Psoas muscle (tissue), 8 donors: ENCODE measurements at places on chromosomes 2 and 18. TPM values are rescaled to one million over a fixed set of nuclear protein-coding genes. Genes with fewer than 3 reads are reported as not detected.

The RBKS gene
- total RNA-seq, result 3.9 TPM

The CNTNAP5 gene
- total RNA-seq, result not detected

The DPP10 gene
- total RNA-seq, result not detected

DNA sequence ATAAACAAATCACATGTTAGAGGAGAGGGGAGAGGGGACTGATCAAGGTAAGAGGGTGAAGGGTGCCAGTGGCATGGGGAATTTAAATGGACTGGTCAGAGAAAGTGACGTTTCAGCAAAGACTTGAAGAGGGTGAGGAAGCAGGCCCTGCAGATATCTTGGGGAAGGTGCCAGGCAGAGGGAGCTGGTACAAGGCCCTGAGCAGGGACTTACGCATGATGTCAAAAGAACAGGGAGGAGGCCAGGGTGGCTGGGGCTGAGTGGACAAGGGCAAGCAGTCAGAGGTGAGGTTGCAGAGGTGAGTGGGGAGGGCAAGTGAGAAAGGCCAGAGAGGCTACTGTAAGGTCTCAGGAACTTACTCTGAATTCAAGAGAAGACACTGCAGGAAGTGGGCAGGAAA, 53.3 kb upstream of the RMP24 start:
- H3K4me3 ChIP-seq, result no peak overlapping the region
- no peak for DNase-seq
- peaks cover 6% of the 10 kb centered on the region for H3K27me3 ChIP-seq
- no peak overlapping the region for H3K27ac ChIP-seq
- no peaks in the 10 kb centered on the region for H3K4me1 ChIP-seq

- H3K27ac ChIP-seq, result no peak overlapping the region
- peaks cover 4% of the 10 kb centered on the region for H3K36me3 ChIP-seq
- no peak for DNase-seq
- H3K27me3 ChIP-seq, result no peaks in the 10 kb centered on the region
- H3K4me1 ChIP-seq, result no peaks in the 10 kb centered on the region
These were observed 39.4 kb downstream of the KIF5C start for GRCh38 chr2:148914463-148914862.

- no peaks in the 10 kb centered on the region for H3K27me3 ChIP-seq
- H3K27ac ChIP-seq, result no peak overlapping the region
- no peaks in the 10 kb centered on the region for H3K36me3 ChIP-seq
- no peak for DNase-seq
- no peaks in the 10 kb centered on the region for H3K4me1 ChIP-seq
These were observed 328.0 kb downstream of the TSN start for GRCh38 chr2:122083256-122084048.

- no peaks in the 10 kb centered on the region for H3K4me1 ChIP-seq
- no peak overlapping the region for H3K27ac ChIP-seq
- H3K4me3 ChIP-seq, result no peak overlapping the region
- H3K36me3 ChIP-seq, result no peaks in the 10 kb centered on the region
These were observed 38.7 kb upstream of the SERTAD2 start for GRCh38 chr2:64692401-64692800.

DNA sequence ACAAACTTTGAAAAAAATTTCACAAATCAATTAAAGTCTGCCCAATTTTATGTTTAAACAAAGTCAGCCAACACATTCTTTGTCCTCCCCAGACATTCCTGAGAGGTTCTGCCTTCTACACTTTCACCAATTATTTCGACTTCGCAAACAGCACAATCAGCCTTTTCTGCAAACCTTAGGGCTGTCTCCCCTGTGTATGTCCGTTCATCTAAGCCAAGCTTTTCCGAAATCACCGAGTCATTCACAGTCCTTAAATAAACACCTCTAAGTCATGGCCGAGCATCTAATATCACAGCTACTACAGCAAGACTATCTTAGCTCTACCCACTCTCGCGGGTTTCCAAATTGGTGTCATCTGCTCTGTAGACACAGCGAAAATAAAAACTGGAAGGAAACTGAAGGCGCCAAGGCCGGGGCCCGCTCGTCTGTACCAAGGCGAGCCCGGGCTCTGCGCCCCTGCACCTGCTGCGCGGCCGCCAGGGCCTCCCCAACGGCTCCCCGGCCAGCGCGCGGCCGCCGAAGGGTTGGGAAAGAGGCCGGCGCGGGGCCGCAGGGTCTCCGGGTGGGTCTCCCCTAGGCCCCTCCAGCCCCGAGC, 730 bp downstream of the ODC1 start:
- DNase-seq, result no peak
- no peaks in the 10 kb centered on the region for H3K27me3 ChIP-seq
- H3K4me1 ChIP-seq, result peaks cover 15% of the 10 kb centered on the region
- peak overlapping the region; percentile 70 for H3K4me3 ChIP-seq
- H3K36me3 ChIP-seq, result peaks cover 5% of the 10 kb centered on the region

DNA sequence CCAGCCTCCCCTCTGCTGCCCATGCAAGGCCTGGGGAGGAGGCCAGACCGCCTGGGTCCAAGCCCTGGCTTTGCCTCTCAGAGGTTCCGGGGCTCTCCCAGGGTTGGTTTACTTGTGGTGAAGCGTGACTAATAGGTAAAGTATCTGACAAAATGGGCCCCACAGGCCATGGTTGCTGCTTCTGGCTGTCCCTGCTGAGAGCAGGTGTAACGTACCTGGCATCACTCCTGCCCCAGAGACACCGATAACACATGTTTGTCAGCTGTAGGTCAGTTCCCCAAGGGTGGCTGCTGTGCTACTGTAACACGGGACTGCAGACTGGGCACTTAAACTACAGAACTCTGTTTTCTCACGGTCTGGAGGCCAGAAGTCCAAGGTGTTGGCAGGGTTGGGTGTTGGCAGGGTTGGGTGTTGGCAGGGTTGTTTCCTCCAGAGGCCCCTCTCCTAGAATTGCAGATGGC, 34.1 kb downstream of the ODC1 start:
- H3K4me3 ChIP-seq, result no peak overlapping the region
- DNase-seq, result no peak
- H3K36me3 ChIP-seq, result no peaks in the 10 kb centered on the region
- H3K4me1 ChIP-seq, result peaks cover 1% of the 10 kb centered on the region
- H3K27me3 ChIP-seq, result no peaks in the 10 kb centered on the region
- H3K27ac ChIP-seq, result no peak overlapping the region

DNA sequence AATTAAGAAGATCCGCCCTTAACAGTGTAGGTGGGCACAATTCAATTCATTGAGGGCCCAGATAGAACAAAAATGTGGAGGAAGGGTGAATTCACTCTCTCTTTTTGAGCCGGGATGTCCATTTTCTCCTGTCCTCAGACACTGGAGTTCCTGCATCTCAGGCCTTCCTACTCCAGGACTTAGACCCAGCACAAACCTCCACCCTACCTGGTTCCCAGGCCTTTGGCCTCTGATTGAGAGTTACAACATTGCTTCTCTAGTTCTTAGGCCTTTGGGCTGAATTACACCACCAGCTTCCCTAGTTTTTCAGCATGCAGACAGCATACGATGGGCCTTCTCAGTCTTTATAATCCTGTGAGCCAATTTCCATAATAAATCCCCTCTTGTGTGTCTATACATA, 87.8 kb upstream of the TMEM17 start:
- DNase-seq, result no peak
- H3K27ac ChIP-seq, result no peak overlapping the region
- no peak overlapping the region for H3K4me3 ChIP-seq
- no peaks in the 10 kb centered on the region for H3K4me1 ChIP-seq
- no peaks in the 10 kb centered on the region for H3K36me3 ChIP-seq

DNA sequence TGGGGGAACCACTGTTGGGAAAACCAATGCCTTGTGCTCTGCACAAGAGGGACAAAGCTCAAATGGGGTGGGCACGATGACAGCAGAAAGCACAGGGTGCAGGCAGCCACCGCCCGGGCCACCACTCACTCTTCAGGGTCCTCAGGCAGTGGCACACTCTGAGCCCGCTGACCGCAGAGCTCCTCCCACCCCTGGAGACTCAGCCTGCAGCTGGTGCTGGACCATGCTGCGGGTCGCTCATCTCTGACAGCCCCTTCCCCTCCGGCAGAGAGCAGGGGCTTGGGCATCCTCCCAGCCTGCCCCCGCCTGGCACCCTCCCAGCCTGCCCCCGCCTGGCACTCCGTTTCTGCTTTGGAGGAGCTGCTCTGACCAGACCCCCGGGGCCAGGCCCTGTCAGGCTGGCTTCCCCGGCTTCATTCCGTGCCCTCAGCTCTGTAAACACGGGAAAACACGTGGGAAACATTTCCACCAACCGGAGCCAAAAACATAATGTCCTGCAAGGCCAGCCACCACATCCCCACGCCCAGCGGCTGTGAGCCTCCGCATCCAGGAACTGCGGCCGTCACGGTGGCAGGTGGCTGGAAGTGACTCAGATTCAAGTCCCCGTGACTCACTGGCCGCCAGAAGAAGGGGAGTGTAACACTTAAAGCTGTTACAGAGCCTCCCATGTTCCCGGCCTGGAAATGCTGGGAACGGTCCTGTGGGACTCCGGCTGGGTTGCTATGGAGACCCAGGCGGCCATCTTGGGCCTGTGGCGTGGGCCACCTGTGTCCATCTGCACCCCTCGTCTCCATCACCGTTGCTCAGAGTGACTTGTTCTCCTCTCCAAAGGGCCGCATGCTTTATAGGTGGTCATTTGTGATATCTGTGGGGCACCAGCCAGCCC, 6.8 kb upstream of the SNED1 start:
- no peaks in the 10 kb centered on the region for H3K36me3 ChIP-seq
- H3K4me1 ChIP-seq, result peaks cover 42% of the 10 kb centered on the region
- peak overlapping the region; percentile 33 for H3K4me3 ChIP-seq
- peak; percentile 95 for DNase-seq
- no peaks in the 10 kb centered on the region for H3K27me3 ChIP-seq

GRCh38 chr2:239608260-239608659, 207.4 kb upstream of the HDAC4 start:
- no peak overlapping the region for H3K4me3 ChIP-seq
- H3K27ac ChIP-seq, result no peak overlapping the region
- H3K36me3 ChIP-seq, result no peaks in the 10 kb centered on the region
- no peak for DNase-seq

The CYBRD1 gene
- total RNA-seq, result 15.7 TPM

The DSG1 gene
- total RNA-seq, result not detected

DNA sequence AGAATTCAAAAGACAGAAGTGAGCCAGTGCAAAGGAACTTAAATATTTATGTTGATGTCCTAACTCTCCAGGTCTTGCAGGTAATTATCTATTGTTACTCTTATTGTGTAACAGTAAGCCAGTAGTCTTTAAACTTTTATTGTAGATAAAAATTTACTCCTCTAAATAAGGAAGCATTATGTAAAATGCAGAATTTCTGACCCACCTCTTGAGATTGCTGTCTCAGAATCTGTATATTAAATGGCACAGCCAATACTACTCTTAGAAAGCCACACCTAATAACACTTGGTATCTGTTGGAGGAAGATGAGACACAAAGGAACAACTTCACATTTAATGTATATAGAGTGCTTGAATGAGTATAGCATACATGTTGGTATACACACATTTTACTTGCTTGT, 613.5 kb upstream of the ZNF804A start:
- DNase-seq, result no peak
- H3K36me3 ChIP-seq, result no peaks in the 10 kb centered on the region
- no peak overlapping the region for H3K27ac ChIP-seq
- no peak overlapping the region for H3K4me3 ChIP-seq
- H3K27me3 ChIP-seq, result no peaks in the 10 kb centered on the region

- no peaks in the 10 kb centered on the region for H3K27me3 ChIP-seq
- H3K27ac ChIP-seq, result no peak overlapping the region
- no peak for DNase-seq
- H3K36me3 ChIP-seq, result no peaks in the 10 kb centered on the region
- H3K4me3 ChIP-seq, result no peak overlapping the region
These were observed 34.0 kb upstream of the TMEFF2 start for GRCh38 chr2:192228685-192229084.

The RPRM gene
- total RNA-seq, result not detected

The SERPINB4 gene
- not detected for total RNA-seq

DNA sequence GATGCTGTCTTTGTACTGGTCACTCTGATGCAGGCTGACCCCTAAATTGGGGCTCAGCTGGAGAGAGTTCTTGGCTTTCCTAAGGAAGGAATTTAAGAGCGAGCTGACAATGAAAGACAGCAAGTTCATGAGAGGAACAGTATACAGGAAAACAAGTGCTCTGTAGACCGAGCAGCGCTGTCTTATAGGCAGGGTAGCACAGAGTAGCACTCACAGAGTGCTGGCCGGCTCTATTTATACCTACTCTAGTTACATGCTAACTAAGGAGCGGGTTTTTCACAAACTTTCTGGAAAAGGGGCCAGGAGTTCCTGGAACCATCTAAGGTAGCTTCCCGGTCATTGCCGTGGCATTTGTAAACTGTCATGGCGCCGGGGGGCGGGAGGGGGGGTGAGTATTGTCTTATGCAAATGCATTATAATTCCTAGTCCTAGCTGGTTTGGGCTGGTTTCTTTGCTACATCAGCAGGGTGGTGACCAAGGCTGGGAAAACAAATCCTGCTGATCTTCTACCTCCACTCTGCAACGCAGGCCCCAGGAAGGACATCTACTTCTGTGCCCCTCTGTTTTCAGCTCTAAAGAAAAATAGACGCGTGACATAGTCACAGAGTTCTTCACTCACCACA, 31.6 kb upstream of the MAP3K20 start:
- H3K36me3 ChIP-seq, result no peaks in the 10 kb centered on the region
- DNase-seq, result no peak
- no peaks in the 10 kb centered on the region for H3K27me3 ChIP-seq
- no peak overlapping the region for H3K4me3 ChIP-seq

GRCh38 chr2:233125455-233126065, 65.4 kb downstream of the INPP5D start:
- H3K4me1 ChIP-seq, result no peaks in the 10 kb centered on the region
- H3K36me3 ChIP-seq, result no peaks in the 10 kb centered on the region
- no peak overlapping the region for H3K4me3 ChIP-seq
- no peak for DNase-seq
- H3K27ac ChIP-seq, result no peak overlapping the region

The EFR3B gene
- total RNA-seq, result 1.7 TPM

The REG3A gene
- total RNA-seq, result not detected

DNA sequence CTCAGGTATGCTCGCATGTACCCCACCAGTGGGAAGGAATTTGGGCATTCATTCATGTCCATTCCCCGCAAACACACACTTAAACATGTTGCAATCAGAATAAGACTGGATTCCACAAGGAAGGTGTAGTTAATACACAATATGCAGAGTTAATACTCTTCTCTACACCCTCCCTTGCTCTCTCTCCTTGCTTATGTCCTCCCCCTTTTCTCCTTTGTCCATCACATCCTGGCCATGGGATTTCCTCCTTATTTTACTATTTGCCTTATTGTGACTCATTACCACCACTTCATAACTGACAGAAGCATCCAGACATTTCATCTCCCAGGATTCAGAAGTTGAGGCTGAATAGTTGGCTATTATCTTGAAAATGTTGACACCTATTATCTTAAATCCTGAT, 473.8 kb upstream of the SPHKAP start:
- no peaks in the 10 kb centered on the region for H3K27me3 ChIP-seq
- H3K4me3 ChIP-seq, result no peak overlapping the region
- no peak for DNase-seq
- no peak overlapping the region for H3K27ac ChIP-seq
- H3K4me1 ChIP-seq, result no peaks in the 10 kb centered on the region

DNA sequence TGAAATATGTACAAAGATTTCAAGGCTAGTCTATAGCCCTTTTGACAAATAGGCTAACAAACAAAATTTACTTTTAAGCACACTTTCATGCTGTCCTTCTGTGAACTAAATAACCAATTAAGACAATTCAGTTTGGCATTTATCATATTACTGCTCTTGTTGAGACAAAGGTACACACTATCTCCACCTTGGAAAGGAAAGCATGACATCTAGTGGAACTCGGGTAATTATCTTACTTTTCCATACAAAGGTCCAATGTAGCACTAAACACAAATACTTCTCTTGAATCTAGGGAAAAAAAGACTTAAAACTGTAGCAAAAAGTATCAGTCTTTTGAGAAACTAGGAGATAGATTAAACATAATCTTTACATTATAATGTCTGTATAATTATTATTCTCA, 125.0 kb upstream of the CD226 start:
- H3K36me3 ChIP-seq, result no peaks in the 10 kb centered on the region
- no peak for DNase-seq
- no peaks in the 10 kb centered on the region for H3K27me3 ChIP-seq
- no peaks in the 10 kb centered on the region for H3K4me1 ChIP-seq
- no peak overlapping the region for H3K4me3 ChIP-seq
- H3K27ac ChIP-seq, result no peak overlapping the region
